ENCODE measurements at places on chromosomes 2 and 18. TPM values are rescaled to one million over a fixed set of nuclear protein-coding genes. Genes with fewer than 3 reads are reported as not detected.

DNA sequence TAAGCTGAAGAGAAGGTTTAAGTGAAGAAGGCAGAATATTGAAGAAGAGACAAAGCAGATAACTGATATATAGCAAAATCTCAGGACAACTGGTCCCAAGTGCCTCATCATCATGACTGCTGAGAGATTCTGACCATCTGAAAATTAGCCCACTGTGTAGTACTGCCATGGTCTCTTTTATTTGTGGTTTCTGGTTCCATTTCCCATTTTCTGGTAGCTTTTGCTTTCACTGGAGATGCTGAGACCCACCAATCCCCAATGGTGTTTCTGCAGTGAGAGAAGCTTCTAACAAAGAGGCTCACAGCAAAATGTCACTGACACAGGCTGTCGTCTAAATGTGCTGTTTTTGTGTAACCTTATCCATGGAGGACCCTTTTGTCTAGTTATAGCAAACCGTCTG is 79.5 kb downstream of the TMEM163 start:
- no peak for DNase-seq

GRCh38 chr2:32772638-32773447 is 145.0 kb downstream of the TTC27 start:
- DNase-seq: peak; percentile 17

Gene DNAH6
- total RNA-seq: 0.74 TPM

Gene IGFBP5
- 736 TPM for total RNA-seq
